Natural killer cell treated with Interleukin-12 subunit alpha and Interleukin-12 subunit beta and Interleukin-15 and Interleukin-18, amount 100 ng/mL, for 72 hours (primary cell): ENCODE measurements at places on chromosomes 4 and X. TPM values are rescaled to one million over a fixed set of nuclear protein-coding genes. Genes with fewer than 3 reads are reported as not detected.

The MAGEA8 gene
- total RNA-seq = not detected

The PLA2G12A gene
- 14.4 TPM for total RNA-seq

The RNF150 gene
- not detected for total RNA-seq

The USP38 gene
- total RNA-seq = 29.4 TPM
